GM04503 (cell line): ENCODE measurements at places on chromosomes 16 and 17.

DNA sequence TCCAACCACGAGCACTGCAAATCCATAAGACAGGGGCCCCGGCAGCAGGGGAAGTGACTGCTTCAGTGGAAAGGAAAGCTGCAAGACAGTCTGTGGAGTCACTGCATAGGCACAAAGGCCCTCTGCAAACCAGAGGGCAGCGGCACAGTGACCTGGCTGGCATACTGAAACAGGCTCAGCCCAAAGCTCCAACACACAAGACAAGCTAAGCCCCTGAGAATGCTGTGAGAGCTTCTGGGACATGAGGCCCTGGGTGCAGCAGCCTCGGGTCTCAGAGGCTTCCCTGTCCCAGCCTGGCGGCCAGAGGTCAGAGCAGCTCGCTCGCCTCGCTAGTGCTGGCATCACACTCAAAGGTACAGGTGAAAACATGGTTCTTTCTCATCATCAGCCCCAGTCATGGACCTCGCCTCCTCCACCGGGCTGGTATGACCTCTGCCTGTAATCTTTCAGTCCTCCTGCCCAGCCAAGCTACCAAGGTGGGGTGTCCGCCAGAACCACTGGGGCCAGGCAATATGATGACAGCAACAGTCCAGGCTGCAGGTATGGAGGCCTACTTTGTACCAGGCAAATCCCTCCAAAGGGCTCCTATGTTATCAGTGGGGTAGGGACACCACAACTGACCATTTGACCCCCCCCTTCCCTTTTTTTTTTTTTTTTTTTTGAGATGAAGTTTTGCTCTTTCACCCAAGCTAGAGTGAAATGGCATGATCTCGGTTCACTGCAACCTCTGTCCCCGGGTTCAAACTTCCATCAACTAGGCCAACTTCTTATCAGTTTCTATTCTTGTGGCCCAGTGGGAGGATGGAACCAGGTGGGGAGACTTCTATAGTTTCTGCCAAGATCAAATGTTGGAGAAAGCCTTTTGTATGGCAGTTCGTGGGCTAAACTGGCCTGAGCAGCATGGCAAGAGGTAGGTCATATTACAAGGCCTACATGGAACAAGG lies 19.2 kb downstream of the ST3GAL2 start:
- no peak for DNase-seq

DNA sequence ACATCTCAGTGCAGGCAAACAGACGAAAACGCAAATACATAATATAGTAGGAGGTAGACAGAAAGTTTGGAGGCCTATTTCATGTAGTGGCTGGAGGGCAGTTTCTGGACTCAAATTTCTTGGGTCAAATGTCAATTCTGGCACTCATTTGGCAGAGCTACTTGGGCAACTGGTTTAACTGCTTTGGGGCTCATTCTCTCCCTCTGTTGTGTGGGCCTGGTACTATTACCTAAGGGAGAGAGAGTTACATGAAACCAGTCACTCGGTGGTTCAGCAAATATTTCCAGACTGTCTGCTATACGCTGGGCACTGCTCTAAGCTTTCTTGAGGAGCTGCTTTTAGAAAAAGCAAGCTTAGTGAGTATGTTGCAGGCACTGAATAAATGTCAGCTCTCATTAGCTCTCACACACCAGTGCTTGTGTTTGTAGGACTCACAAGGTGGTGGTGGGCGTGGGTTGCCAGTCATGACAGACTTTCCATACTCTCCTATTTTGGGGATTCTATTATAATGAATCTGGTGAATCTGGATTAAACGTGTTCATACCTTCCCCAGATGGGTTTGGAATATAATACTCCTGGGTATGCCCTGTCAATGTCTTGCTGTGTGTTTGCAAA lies 1.8 kb upstream of the SHISA9 start:
- DNase-seq: no peak

GRCh38 chr17:497241-498034 lies 144.8 kb upstream of the RPH3AL start:
- DNase-seq: no peak

- DNase-seq: no peak
Measured at GRCh38 chr16:85710732-85711131, 22.0 kb upstream of the GINS2 start.

GRCh38 chr16:15961060-15961511 lies 11.7 kb downstream of the ABCC1 start:
- no peak for DNase-seq

DNA sequence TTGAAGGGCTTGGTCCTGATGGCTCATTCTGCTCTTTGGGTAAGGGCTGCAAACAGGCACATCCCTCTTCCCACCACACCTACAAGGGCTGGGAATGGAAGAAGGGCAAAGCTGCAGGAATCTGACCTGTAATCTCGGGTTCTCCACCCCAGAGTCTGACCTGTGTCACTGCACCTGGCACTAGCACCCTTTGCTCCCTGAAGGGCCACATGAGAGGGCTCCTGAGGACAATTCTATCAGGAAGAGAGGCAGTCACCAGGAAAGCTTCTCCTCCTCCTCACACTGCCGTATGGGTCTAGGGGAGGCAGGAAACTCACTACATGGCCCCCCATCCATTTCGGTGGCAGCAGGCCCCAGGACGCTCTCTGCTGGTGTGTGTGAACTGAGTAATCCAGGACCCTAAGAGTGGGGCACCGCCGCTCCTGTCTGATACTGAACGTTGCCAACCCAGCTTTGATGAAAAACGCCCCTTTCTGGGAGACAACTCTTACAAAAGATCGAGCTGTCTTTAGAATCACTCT lies 26.4 kb downstream of the TTLL6 start:
- DNase-seq: no peak

- no peak for DNase-seq
Measured at GRCh38 chr17:63431939-63432804, 13.9 kb downstream of the CYB561 start.

DNA sequence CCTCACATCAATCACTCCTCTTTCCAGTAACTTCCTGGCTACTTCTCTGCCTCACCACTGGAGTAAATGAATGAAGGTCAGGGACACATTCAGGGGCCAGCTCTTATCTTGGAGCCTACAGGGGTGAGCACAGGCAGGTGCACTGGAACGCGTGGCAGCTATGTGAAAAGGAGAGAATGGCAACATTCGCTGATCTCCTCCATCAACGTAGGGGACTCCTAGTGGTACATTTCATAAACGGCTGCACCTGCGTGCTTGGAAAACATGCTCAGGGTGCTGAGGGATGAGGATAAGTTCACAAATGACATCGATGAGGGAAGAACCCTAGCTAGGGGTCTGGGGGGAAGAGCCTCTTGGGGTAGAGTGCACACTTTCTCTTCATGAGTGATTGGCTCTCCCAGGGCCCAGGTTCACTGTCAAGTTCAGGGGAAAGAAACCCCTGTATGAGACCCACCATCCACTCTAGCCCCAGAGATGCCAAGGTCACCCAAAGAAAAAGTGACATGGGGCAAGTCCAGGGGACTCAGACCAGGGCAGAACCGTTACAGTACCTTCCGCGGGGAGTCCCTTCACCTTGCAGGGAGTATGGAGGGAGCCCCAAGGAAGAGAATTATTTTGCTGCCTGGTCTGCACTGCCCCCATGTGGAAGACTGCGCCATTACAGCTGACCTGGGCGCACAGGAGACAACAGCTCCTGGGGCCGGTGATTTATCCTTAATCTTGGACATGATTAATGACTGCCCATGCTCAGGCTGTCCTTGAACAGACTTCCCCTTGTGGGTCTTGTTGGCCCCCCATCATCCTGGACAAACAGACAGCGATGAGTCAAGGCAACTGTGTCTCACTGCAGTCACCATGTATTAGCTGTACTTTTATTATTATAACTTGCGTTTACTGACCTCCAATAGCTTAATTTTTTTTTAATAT lies 30.1 kb downstream of the VAC14 start:
- DNase-seq: no peak

GRCh38 chr16:47461598-47462266 lies 601 bp downstream of the PHKB start:
- no peak for DNase-seq

- no peak for DNase-seq
Measured at GRCh38 chr16:35011-35677, 18.3 kb downstream of the POLR3K start.

DNA sequence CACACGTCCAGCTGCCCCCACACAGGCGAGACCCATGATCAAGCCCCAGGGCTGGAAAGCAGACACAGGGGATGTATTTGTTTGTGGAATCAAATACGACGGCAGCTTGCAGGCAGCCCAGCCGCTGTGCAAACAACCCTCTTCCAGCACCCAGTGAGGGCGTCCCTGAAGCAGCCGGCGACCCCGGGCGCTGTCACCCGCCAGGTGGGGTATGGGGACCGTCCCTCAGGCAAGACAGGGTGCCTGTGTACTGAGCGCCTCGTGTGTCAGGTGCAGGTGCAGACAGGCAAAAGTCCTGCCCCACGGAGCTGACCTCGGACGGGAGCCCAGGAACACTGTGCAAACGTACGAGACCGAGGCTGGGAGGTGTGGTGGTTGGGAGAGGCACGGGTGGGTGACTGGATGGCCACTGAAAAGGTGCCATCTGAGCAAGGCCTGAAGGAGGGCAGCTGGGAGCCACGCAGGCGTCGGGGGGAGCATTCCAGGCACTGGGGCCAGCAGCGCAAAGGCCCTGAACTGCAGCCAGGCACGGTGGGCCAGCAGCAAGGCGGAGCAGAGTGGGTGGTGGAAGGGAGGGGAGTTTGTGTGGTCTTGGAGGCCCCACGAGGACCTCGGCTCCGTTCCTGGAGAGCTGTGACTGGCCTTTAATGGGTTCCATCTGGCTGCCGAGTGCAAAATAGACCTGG lies 48.5 kb downstream of the CBFA2T3 start:
- DNase-seq: no peak

DNA sequence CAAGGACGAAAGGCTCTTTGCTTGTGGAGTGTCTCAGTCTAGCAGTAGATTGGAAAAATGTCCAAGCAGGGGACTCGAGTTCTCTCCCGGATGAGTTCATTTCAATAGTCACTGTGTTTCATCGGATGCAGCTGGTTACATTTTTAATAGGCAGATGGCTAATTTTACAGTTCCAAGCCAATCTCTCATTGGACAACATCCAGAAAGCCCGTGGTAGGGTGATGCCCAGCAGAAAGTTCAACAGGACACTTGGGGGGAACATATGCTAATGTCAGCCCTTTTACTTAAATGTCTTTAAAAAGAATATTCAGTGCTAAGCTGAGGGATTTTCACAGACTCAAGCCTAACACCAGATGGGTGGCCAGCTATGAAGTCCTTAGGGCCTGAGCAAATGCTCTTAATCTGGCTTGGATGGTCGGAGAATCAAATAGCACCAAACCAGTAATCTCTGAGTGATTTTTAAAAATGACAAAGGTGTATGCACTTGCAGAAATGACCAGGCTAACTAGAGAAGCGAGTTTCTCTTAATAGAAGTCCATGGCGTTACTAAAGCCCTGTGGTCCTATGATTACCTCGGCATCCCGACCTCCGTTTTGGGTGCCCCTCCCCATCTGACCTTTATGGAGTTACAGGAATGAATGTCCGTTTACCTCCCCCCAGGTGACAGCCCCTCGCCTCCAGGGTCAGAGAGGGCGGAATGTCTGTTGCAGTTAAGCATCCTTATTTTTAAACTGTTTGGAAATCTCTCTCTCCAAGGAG lies 289.2 kb upstream of the SALL1 start:
- no peak for DNase-seq

- no peak for DNase-seq
Measured at GRCh38 chr16:28319476-28320022, 27.2 kb downstream of the SBK1 start.

DNA sequence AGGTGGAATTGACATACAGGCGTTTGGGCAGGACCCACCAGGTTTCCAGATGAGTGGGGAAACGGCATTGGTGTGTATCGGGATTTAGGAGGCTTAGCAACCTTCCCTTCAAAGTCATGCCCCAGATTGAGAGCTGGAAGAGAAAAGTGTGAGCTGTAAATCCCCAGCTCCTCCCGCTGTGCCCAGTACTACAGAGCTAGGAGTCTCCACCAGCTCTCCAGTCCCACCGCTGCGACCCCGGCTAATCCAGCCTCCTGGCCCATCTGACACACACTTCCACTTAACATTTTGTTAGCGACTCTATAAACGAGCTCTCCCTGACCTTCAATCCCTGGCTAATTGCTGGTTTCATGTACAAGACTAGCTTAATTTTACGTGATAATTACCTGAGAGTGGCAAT lies 29.9 kb upstream of the LHX1 start:
- no peak for DNase-seq

GRCh38 chr17:36132421-36132831 lies 28.8 kb downstream of the CCL4 start:
- no peak for DNase-seq

DNA sequence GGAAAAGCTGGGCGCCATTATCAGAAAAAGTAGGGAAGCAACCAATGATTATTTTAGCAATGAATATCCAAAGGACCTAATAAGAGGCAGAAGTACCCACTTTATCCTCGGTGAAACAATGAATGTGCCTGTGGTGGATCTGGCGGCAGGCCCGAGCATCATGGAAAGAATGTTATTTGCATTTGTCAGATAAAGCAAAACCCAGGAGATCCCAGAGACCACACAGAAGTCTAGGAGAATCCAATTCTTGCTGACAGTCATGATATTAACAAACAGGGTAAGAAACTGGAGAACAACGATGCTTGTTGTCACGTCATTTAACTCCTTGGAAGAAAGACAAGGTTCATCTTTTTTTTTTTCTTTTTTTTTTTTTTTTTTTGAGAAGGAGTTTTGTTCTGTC lies 12.0 kb upstream of the TNRC6A start:
- DNase-seq: no peak

DNA sequence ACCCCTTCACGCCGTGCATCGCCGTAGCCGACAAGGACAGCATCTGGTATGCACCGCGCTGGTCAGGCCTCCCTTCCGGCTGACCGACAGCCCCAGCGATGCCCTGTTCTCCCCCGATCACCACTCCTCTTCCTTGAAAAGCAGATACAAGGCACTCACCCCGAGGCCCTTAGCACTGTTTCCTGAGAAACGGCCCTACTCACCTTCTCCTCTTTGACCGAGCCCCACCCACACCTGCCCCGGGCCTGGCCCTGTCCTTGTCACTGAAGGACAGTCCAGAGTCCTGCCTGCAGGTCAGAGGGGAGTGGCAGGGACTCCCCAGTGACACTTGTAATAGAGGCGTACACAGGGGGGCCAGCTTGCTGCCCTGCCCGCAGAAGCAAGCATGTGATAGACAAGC lies 45.9 kb upstream of the CHMP6 start:
- no peak for DNase-seq

GRCh38 chr16:1532081-1532760 lies 1.2 kb upstream of the TMEM204 start:
- no peak for DNase-seq

GRCh38 chr16:88533932-88534637 lies 36.1 kb upstream of the ZC3H18 start:
- DNase-seq: no peak

GRCh38 chr16:70253291-70254106 lies 1.8 kb upstream of the EXOSC6 start:
- no peak for DNase-seq

DNA sequence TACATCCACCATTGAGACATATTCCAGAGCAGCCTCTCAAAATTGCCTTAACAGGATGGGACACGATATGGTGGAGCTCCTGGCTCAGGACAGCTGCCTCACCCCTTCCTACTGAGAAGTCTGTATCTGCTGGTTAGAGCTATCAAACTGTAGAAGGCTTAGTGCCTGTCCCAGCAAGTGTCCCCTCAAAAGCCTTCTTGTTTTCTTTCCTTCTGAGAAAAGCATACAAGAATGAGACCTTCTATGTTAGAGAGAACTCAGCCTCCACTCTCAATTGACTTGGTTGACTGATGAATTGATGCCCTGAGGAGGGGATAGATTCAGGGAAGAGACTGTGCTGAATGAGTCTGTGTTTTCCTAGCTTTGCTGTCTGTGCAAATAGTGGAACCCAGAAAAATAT lies 2020.9 kb downstream of the TP53TG3F start:
- DNase-seq: no peak
